Amniotic stem cell (primary cell): ENCODE measurements at places on chromosomes 1 and 21.

GRCh38 chr1:167669209-167670124 lies 39.4 kb downstream of the RCSD1 start:
- no peak for DNase-seq

GRCh38 chr1:20052386-20052785 lies 17.6 kb upstream of the PLA2G5 start:
- no peak for DNase-seq

- DNase-seq = no peak
These were observed 11.1 kb downstream of the PDZK1 start for GRCh38 chr1:145695821-145696629.

GRCh38 chr1:40381268-40382107 lies 8.0 kb downstream of the SMAP2 start:
- DNase-seq = no peak

- DNase-seq = no peak
These were observed 36.3 kb downstream of the S100B start for GRCh38 chr21:46568562-46568961.

- DNase-seq = no peak
These were observed 5.4 kb downstream of the VPS45 start for GRCh38 chr1:150072959-150073358.

DNA sequence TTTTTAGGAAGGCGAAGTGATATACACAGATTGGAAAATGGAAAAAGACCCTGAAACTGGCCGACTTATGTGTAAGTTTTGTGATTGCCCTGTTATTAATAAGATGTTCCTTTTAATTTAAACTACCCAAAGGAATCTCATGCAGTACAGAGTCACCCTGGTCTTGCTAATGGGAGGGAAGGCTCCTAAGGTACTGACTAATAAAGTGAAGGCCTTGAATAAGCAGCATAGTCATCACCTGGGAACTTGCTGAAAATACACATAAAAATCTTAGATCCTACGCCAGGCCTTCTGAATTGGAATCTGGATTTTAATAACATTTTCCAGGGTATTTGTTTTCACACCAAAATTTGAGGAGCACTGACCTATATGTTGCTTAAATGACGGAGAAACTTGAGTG lies 73.4 kb upstream of the MCOLN3 start:
- no peak for DNase-seq

- no peak for DNase-seq
These were observed 55.0 kb downstream of the ADARB1 start for GRCh38 chr21:45129189-45129923.

DNA sequence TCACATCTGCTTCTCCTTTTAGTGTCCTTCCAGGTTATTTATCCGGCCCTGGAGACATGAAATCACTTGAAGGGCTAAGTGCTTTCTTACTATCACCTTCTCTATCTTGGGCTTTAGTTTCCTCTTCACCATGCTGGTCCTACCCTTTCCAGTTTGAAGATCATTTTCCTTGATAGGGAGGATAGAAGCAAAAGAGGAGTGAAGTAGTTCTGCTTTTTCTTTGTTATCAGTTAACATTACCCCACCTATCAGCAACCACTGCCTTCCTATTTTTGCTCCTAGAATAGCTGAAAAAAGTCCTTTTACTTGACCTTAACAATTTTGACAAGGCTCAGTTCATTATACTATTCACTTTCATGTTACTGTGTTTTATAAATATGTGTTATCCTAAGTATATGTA lies 19.4 kb downstream of the RGL1 start:
- no peak for DNase-seq
